ENCODE measurements at places on chromosomes 4 and X. TPM values are rescaled to one million over a fixed set of nuclear protein-coding genes. Genes with fewer than 3 reads are reported as not detected.

Gene MAB21L2
- total RNA-seq = 0.11 TPM

- DNase-seq = no peak
Observed at GRCh38 chr4:151957153-151957552, 196.3 kb upstream of the GATB start.

GRCh38 chr4:176413171-176413570, 93.4 kb downstream of the SPCS3 start:
- DNase-seq = no peak

DNA sequence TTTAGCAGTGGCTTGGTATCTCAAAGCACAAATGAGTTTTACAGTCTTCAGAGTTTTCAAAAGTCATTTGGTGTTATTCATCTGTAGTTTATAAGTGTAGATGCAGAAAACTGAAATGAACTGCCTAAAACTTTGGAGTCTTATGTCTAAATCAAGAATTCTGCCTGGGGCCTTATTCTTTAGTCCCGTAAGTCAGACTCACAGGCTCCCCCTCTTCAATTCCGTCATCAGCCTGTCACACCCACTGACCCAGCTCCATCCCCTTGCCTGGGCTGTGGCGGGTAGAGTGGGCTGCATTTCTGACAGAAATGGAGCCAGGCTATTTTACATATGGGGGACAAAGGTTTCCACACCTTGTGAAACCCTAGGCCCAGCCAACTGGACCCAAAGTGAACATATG, 44.3 kb downstream of the TSPAN5 start:
- DNase-seq = no peak

- DNase-seq = peak; percentile 72
Observed at GRCh38 chrX:136767104-136767941, 13.4 kb downstream of the ARHGEF6 start.

Data from left ventricle myocardium inferior (tissue), 1 donor.